Hindlimb muscle (tissue), 1 donor: ENCODE measurements at places on chromosomes 11 and 22. TPM values are rescaled to one million over a fixed set of nuclear protein-coding genes. Genes with fewer than 3 reads are reported as not detected.

- DNase-seq: no peak
These were observed 21.7 kb downstream of the KIAA0930 start for GRCh38 chr22:45218976-45219375.

Gene CD248
- 106 TPM for polyA plus RNA-seq

- DNase-seq: no peak
These were observed 29.0 kb downstream of the SGSM1 start for GRCh38 chr22:24834845-24835570.

GRCh38 chr11:123452794-123453193, 22.7 kb downstream of the GRAMD1B start:
- DNase-seq: no peak

Gene NTM
- polyA plus RNA-seq: 10.4 TPM

DNA sequence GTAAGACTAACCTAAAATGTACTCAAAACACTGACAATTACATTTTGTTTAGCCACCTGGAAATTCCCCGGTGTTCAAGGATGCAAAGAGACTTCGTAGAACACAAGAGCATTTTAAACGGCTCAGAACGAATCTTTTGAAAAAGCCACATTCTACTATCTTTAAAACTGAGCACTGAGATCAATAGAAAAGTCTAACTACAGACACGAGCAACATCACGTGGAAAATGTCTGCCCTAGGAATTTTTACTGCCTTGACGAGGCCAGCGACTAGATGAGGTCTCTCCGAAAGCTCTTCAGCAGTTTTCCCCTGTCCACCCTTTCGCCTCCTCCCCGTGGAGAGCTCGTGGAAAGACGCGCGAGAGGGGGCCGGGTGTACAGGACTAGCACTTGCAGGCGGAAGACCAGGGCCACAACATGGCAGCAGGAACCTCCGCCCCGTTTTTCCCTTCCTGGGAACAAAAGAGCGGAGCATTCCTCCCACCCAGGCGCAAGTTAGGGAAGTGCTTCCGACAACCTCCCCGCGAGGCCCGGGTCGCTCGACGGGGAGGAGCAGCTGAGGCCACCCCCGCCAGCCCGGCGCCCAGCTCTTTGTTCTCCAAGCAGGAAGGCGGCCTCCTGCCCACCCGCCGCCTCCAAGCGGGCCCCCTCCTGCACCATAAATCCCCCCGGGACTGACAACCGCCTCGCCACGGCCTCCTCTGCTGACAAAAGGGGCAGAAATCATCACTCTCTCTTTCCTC, 1.1 kb downstream of the EIF4G2 start:
- peak; percentile 76 for DNase-seq

Gene CD151
- 189 TPM for polyA plus RNA-seq

DNA sequence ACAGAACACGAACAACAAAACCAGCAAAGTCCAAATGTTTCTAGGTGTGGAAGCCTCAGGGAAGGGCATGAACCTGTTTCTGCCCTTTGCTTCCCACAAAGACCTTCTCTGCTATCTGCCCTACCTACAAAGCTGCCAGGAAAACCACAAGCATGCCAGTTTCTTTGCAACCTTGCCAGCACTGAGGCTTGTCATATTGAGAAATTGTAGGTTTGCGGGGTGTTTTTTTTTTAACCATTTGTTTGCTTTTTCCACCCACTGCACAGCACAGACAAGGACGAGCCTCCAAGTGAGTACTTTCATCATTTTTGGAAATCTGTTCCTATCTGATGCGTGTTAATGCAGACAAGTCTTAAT, 12.8 kb downstream of the PARVG start:
- DNase-seq: no peak

DNA sequence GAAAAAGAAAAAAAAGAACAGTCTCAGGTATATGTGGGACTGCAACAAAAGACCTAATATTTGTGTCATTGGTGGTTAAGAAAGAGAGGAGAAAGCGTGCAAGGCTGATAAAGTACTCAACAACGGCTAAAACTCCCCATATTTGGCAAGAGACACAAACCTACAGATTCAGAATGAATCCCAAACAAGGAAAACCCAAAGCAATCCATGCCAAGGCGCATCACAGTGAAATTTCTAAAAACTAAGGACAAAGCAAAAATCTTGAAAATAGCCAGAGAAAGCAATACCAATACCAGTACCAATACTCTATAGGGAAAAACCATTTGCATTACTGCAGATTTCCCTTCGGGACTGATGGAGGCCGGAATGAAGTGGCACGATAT, 32.4 kb upstream of the SEPTIN5 start:
- no peak for DNase-seq

Gene PYGM
- 300 TPM for polyA plus RNA-seq

- DNase-seq: no peak
These were observed 979 bp downstream of the ZBED5 start for GRCh38 chr11:10856689-10857458.

DNA sequence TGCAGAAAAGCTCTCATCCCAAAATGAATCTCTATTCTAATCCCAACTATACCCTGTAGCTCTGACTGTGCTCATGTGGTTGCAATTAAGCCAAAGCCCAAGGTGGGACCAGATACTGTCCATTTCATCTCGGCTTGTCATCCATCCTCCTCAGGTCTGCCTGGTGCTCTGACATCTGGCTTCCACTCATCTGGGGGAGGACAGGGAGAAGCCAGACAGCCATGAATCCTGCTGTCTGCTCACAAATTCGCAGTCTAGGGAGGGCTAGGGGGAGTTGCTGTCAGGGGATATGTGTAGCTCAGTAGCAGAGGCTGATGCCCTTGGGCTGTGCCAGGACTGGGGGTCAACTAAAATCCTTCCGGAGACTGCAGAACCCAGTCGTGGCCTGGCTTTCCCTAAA, 167.1 kb downstream of the ETS1 start:
- no peak for DNase-seq

DNA sequence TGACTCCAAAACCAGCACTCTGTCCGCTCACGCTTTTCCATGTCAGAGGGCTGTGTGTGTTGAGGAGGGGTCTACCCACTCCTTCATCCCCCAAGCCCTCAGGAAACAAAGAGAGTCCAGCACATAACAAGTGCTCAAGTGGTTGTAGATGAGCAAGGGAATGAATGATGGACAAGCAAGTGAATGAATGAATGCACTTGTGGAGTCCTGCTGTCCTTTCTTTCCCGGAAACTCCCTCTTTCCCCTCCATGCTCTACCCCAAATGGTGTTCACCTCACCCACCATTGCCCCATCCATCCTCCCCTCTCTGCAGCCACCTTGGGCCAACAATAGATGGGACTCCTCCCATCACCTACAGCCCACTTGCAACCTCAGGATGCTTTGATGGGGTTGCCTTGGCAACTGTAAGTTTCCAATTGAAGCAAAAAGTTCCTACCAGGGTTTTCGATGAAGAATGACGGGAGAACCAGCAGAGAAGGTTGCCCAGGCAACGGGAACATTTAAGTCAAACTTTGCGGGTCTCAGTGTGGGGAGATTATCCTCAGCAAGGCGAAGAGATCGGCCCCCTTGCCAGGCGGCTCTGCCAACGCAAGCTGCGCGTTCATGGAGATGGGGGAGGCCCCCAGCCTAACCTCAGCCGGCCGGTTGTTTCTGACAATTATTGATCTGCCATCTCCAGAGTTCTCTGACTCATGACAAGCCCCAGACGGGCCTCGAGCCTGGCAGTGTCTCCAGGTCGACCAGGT, 51.1 kb downstream of the MCM5 start:
- DNase-seq: no peak

GRCh38 chr11:102047305-102047924, at the start of gene CFAP300:
TSS of gene CFAP300 (plus strand) at chr11:102047437. CDS start at chr11:102047471, 34 bp downstream.
- peak; percentile 89 for DNase-seq

Gene DDTL
- 3.3 TPM for polyA plus RNA-seq

GRCh38 chr22:49107961-49108530, 719.6 kb downstream of the BRD1 start:
- DNase-seq: no peak

GRCh38 chr11:104609311-104610085, 288.8 kb downstream of the CASP12 start:
- peak; percentile 57 for DNase-seq

GRCh38 chr11:118084247-118084646, 2.5 kb downstream of the SMIM35 start:
- no peak for DNase-seq

DNA sequence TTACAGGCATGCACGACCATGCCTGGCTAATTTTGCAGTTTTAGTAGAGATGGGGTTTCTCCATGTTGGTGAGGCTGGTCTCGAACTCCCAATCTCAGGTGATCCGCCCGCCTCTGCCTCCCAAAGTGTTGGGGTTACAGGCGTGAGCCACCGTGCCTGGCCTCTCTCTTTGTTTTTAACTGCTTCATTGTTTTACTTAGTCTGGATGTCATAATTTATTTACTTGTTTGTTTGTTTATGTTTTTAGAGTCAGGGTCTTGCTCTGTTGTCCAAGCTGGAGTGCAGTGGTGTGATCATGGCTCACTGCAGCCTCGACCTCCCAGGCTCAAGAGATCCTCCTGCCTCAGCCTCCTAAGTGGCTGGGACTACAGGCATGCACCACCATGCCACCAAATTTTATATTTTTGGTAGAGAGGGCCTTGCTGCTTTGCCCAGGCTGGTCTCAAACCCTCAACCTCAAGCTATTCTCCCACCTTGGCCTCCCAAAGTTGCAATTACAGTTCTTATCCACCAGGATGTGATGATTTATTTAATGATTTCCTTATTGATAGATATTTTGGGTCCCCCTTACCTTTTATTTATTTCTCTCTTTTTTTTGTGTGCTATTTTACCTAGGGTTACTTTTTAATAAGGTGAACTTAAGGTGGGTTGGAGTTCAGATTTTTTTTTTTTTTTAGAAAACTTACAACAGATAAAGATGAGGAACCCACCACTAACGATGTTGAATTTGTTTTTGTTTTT, 52.6 kb upstream of the ADA2 start:
- DNase-seq: no peak

GRCh38 chr22:31922534-31922933, 21.8 kb upstream of the YWHAH start:
- no peak for DNase-seq

GRCh38 chr11:3796801-3797328, 489 bp downstream of the NUP98 start:
- DNase-seq: no peak

DNA sequence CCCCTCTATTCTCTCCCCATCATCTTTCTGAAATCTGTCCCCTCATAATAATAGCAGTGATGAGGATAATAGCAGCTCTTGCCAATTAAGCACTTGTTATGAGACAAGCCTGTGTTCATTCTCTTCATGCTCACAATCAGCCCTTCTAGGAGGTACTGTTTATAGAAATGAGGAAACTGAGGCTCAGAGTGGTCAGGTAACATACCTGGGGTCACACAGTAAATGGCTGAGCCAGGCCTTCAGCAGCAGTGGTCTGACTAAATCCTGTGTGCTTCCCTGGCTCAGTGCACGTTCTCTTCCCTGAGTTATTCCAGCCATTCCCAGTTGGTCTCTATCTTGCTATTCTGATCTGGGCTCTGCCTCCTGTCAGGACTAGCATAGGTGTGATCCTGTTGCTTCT, 3.8 kb upstream of the CNIH2 start:
- no peak for DNase-seq

DNA sequence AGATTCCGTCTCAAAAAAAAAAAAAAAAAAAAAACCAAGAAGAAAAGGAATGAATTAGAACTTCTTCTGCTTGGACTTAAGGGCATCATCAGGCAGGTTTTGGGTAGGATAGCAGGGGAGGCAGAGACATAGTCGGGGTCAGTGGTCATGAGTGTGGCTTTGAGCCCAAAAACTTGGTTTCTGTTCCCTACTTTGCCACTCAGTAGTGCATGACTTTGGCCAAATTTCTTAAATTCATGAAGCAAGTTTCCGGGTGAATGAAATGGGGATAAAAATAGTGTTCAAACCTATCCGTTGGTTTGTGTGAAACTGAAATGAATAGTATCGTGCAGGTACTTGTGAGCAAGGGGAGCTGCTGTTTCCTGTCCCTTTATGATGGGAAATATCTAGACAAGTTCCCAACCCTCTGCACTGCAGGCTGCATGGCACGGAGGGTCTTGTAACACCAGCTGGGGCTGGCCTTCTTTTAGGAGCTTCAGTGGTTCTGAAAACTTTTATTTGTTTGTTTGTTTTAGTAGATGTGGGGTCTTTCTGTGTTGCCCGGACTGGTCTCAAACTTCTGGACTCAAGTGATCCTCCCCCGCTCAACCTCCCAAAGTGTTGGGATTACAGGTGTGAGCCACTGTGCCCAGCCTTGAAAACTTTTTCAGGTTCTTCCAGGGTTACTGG, 18.4 kb downstream of the NEAT1 start:
- no peak for DNase-seq

Gene HEPHL1
- polyA plus RNA-seq: not detected

- DNase-seq: no peak
These were observed 212.3 kb upstream of the DDI1 start for GRCh38 chr11:103824116-103824515.

Gene LYVE1
- 55.4 TPM for polyA plus RNA-seq

DNA sequence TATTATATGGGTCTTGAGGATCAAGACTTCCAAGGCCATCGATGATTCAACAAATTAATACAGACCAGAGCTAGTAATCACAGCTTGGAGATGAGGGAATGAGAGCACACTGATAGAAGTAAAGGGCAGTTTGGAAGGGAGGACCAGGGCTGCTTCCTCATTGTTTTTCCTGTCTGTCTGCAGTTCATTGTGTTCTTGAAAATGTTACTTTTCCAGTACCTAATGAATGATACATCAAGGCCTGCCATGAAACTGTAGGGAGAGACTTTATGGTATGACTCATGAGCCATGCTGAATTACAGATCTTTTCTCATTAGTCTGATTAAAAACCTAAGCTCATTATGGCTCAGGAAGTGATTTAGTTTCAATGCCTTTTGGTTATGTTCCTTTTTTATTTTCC, 855.6 kb downstream of the KCNA4 start:
- no peak for DNase-seq

GRCh38 chr22:44446483-44446882, 51.5 kb downstream of the RTL6 start:
- no peak for DNase-seq

- no peak for DNase-seq
These were observed 40.7 kb downstream of the ZNRF3 start for GRCh38 chr22:28923826-28924732.

Gene PRG3
- polyA plus RNA-seq: 0.23 TPM

DNA sequence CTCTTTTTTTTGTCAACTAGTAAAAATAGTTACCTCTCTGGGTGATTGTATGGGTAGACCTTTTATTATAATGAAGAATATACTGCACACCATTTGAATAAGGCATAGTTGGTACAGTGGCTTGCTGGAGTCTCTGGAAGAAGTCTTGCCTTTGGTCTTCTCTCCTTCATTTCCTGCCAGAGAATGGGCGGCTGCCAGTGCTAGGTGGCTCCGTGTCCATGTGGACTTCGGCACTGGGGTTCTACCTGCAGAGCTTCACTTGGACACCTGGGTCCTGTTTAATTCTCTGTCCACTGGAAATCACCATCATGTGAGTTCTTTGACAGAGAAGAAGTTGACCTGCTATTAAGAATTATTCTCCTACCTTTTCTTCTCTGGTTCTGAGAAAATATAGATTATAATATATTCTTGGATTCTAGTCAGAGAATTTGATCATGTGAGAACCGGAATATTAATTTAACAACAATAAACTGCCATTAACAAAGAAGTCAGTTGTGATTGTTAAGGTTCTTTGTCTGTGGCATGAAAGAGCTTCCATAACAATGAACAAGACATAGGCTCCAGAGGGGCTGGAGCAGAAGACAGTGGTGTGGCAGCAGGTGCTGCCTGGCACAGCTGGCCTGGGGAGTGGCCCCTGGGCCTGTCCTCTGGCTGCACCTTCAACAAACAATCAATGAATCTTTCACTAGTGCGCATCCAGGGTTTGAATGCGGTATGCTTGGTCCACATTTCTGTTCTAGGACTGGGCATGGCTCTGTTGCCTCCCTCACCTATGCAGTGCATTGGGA, 77.5 kb downstream of the PPFIBP2 start:
- no peak for DNase-seq

Gene A4GALT
- 37.0 TPM for polyA plus RNA-seq

GRCh38 chr11:124535552-124536232, 7.8 kb downstream of the OR8B12 start:
- DNase-seq: no peak

Gene MUC5AC
- not detected for polyA plus RNA-seq
